Prostate gland (tissue), 2 donors: ENCODE measurements at places on chromosomes 12 and 14. TPM values are rescaled to one million over a fixed set of nuclear protein-coding genes. Genes with fewer than 3 reads are reported as not detected.

DNA sequence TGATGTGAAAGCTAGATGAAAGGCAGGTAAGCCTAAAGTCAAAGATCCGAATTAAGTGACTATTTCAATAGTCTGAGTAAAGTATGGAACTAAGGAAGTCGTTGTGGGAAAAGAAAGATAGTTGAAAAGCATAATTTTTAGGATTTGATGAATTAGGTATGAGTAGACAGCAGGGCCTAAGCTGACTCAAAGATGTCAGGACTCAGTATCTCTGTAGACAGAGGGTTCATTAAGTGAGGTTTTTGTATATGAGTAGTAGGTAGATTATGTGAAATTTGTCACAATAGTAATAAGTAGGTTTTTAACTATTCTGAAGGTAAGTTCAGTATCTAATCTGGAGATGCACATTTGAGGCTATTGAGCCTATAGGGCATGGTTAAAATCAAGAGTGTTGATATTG is 196.4 kb downstream of the RASSF9 start:
- no peak for DNase-seq
- H3K4me3 ChIP-seq: no peak overlapping the region
- H3K36me3 ChIP-seq: no peaks in the 10 kb centered on the region
- no peak overlapping the region for H3K27ac ChIP-seq
- H3K4me1 ChIP-seq: no peaks in the 10 kb centered on the region

DNA sequence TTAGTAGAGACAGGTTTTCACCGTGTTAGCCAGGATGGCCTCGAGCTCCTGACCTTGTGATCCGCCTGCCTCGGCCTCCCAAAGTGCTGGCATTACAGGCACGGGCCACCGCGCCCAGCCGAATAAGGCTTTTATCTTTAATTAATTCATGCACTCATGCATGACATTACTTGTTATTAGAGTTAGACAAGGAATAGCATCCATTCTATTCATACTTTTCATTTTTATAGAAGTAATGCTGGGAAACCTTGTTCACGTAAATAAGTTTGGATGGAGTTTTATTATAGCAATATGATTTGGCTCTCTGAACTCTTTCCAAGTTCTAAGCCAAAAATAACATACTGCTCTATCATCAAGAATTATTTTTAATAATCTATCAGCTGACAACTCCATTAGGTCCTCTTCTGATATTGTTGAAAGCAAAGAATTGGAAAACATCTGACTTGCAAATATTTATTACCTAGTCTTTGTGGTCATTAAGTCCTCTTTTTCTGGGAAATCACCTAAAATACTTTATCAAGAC is 168.8 kb upstream of the CCND2 start:
- no peak overlapping the region for H3K27ac ChIP-seq
- no peaks in the 10 kb centered on the region for H3K4me1 ChIP-seq
- H3K36me3 ChIP-seq: no peaks in the 10 kb centered on the region
- H3K4me3 ChIP-seq: no peak overlapping the region

The THAP2 gene
- 4.8 TPM for total RNA-seq

The CALCOCO1 gene
- total RNA-seq: 108 TPM
